ENCODE measurements at places on chromosomes 7 and 10.

GRCh38 chr7:148304456-148304855, 286.1 kb upstream of the C7orf33 start:
- no peak for DNase-seq

DNA sequence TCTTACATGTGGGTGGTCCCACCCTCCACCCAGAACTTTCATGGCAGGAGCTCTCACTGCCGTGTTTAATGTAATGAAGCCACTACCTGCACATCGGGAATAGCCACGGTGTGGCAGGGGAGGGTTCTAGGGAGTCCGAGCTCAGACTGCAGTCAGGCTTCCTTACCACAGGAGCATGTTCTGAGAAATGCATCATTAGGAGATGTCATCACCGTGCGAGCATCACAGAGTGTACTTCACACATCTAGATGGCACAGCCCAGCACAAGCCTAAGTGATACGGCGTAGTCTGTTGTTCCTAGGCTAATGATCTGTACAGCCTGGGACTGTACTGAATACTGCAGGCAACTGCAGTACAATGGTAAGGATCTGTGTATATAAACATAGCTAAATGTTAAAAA, 153.0 kb upstream of the LANCL2 start:
- DNase-seq: no peak

- DNase-seq: no peak
Measured at GRCh38 chr7:20786421-20786778, 286 bp downstream of the SP8 start.

GRCh38 chr7:97014145-97014750, 8.9 kb downstream of the DLX6 start:
- DNase-seq: no peak

GRCh38 chr7:117006907-117007684, 53.8 kb downstream of the ST7 start:
- no peak for DNase-seq

DNA sequence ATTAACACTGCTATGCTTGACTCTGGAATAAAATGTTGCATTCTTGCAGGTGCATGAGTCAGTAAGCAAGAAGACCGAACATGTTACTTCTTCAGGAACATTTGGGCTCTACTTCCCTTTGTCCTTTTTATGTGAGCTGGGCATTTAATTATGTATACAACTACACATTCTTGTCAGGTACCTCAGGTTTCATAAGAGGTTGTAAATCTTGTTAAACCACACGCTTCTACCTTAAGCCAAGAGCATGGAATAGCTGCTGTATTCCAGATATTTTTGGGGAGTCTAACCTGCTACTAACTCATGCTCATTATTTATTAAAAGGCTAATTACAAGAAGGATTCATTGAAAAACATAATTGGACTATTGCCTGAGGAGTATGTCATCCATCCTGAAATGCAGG, 414.2 kb upstream of the KLF6 start:
- DNase-seq: no peak

Measured in ELR (cell line).